Eye (tissue), 1 donor: ENCODE measurements at places on chromosomes 16 and 17.

- no peak for DNase-seq
Measured at GRCh38 chr17:55152236-55152635, 112.5 kb upstream of the HLF start.

GRCh38 chr16:69314534-69314933, 3.4 kb downstream of the VPS4A start:
- DNase-seq: no peak

- peak; percentile 88 for DNase-seq
Measured at GRCh38 chr16:31105677-31106213, 2.4 kb upstream of the BCKDK start.

DNA sequence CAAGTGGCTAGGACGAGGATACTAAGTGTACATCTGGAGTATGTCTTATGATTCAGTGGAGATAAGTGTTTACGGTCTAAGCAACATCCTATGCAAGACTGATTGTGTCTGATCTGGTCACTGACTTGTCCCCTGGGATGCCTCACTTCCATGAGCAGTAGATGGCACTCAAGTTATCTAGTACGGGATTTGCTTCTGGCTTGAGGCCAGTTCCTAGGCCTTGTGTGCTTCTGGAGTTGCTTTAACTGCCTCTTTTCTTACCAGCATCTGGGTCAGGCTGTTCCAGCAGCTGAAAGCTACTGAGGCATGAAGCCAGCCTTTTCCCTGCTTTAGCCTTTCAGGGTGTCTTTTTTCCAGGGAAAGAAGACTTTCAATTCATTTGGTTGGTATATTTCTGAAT, 23.0 kb downstream of the SUPT6H start:
- peak; percentile 42 for DNase-seq

GRCh38 chr17:2594722-2595599, 1.5 kb downstream of the PAFAH1B1 start:
- peak; percentile 68 for DNase-seq

- DNase-seq: no peak
Measured at GRCh38 chr17:42853597-42853967, 2.6 kb downstream of the AOC3 start.

DNA sequence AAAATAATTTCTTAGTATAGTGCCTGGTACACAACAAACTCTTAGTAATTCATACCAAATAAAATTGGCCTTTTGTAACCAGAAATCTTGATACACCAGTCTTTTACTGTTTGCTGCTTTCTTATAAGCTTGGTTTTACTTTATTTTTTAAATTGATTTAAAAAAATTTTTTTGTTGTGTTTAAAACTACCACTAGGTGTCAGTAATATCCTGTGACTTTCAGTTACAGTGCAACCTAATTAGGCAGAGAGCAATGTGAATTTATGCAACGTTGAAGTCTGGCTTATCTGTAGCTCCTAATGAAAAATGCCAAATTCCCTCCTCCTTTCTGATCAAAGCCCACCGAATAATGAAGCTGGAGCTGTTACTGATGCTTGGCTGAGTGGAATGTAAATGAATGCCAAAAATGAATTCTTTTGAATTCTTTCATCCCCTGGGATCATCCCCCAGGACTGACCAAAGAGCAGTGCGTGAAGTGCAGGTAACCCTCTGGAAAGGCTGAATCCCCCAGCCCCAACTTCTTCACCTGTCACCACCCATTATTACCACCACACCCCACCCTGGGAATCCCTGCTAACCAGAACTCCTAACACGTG, 3.8 kb downstream of the ERCC4 start:
- peak; percentile 79 for DNase-seq

DNA sequence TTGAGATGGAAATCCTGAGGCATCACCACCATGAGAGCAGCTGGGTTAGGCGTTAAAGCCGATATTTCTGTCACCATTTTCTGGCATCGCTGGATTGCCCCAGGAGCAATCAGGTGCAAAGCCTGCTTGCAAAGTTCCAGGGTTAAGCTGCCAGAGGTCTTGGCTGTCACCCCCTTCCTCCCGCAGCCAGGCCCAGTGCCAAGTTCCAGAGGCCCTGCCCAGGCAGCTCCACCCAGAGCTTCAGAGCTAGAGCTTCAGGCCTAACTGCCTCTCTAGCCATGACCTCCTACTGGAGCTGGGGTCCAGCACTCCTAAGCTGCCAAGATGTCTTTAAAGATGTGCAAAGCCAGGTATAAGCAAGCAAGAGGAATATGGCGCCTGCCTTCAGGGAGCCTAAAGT, 8.8 kb upstream of the TMEM238L start:
- no peak for DNase-seq

DNA sequence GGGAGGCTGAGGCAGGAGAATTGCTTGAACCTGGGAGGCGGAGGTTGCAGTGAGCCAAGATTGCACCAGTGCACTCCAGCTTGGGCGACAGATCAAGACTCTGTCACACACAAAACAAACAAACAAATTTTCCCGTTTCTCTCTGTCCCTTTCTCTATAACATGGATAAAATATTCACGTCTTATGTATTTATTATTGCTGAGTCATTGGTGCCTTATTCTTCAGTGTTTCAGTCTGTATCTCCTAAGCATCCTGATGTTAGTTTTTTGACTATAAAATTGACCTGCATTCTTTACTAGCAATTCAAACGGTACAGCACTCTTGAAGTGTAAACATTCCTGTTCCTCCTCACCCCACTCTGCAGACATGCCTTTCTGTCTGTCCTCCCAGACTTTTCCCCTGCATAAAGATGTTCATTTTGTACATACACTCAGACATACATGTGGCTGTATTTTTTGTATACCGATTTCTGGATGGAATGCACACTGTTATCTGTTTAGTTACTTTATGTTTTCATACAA, 16.4 kb downstream of the DHODH start:
- no peak for DNase-seq

- no peak for DNase-seq
Measured at GRCh38 chr16:55565086-55565485, 1.4 kb upstream of the CAPNS2 start.

- no peak for DNase-seq
Measured at GRCh38 chr16:17564856-17565255, 94.1 kb upstream of the XYLT1 start.

GRCh38 chr17:27504188-27504995, 48.1 kb downstream of the KSR1 start:
- no peak for DNase-seq

GRCh38 chr17:79017546-79018369, 6.2 kb upstream of the C1QTNF1 start:
- no peak for DNase-seq

DNA sequence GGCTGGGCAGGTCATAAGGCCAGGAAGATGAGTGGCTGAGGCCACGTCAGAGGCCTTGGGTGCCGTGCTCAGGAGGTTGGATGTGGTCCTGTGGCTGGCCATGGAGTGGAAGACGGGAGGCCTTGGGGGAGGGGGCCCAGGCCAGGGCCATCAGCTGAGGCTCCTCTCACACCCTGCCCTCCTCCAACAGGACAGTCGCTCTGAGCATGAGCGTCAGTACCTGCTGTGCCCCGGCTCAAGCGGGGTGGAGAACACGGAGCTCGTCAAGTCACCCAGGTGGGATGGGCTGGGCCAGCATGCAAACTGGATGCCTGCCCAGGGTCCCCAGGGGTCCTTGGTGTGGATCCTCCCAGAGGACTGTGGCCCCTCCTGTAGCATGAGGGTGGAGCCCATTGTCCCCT, 19.2 kb downstream of the POLR3E start:
- DNase-seq: no peak

GRCh38 chr16:84531671-84532111, 27.2 kb upstream of the MEAK7 start:
- peak; percentile 56 for DNase-seq

DNA sequence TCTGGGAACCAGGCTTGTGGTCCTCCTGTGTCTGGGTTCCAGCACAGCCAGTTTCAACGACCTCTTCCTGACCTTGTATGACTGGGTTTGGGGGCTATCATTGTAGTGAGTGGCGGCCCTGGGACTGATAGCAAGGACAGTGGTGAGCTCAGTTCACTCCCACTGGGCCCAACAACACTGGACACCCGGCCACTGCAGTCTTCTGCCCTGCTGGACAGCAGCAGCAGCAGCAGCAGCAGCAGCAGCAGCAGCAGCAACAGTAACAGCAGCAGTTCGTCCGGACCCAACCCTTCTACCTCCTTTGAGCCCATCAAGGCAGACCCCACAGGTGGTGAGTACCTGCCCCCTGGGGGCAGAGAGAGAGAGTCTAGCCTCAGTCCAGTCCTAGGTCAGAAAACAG, 3.3 kb upstream of the ELMO3 start:
- no peak for DNase-seq

DNA sequence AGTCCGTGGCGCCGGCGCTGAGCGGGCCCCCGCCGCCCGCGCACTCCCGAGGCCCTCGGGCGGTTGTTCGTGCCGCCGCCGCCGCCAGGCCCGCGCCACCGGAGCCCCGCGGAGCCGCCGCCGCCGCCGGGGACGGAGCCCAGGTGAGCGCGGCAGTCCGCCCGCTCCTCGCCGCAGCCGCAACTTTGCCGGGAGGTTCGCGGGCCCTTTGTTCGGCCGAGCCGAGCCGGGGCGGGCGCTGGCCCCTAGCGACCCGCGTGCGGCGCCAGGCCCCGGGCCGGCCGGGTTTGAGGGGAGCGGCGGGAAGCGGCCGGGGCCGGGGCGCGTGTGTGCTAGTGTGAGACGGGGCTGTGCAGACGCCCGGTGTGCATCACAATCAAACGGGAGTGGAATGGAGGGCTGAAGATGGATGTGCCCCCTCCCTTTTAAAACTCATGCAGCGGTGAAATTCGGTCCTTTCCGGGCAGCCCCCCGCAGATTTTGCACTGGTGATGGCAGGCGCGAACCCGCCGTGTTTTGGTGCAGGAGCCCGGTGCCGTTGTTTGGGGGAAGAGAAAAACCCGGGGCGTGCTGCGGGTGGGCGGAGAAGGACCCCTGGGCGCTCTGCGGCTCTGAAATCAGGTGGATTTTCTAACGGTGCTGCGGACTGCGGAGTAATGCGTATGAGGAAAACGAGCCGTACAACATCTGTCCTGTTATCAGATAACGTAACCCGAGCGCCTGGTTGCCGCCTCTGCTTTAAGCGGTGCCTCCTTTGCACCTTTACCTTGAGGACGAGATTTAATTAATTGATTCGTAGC, 823 bp downstream of the TNRC6C start:
- DNase-seq: peak; percentile 71

GRCh38 chr16:89337965-89338364, 120.5 kb downstream of the ZNF778 start:
- DNase-seq: no peak

GRCh38 chr17:63675607-63676546, 24.0 kb downstream of the LIMD2 start:
- DNase-seq: peak; percentile 15

DNA sequence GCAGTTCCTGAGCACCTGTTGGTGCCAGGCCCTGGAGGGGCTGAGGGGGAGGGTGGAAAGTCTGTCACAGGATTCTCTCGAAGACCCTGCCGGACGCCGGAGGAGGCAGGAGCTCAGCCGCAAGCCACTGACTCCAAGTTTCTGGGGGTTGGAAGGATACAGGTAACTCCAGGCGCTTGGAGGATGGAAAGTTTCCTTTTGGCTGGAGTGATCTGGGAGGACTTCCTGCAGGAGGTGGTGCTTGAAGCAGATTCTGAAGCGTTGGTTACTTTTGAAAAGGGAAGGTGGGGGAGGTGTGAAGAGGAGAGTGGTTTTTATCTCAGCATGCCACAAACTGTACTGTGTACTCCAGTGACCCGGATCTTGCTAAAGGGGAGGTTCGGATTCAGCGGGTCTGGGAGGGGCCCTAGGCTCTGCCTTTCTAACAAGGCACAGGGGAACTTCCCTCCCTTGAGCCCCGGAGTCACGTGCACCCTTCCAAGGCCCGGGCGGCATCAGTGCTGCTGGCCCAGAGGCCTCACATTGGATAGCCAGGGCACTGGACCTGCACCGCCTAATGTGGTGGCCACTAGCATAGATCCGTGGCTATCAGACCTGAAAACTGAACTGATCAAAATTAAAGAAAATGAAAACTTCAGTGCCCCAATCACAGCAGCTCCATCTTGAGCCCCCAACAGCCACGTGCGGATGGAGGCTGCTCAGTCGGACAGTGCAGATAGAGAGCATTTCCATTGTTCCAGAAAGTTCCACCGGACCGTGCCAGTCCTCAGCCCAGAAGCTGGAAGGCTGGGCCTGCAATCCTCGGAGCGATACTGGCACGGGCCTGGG, 42.2 kb upstream of the GSE1 start:
- no peak for DNase-seq

DNA sequence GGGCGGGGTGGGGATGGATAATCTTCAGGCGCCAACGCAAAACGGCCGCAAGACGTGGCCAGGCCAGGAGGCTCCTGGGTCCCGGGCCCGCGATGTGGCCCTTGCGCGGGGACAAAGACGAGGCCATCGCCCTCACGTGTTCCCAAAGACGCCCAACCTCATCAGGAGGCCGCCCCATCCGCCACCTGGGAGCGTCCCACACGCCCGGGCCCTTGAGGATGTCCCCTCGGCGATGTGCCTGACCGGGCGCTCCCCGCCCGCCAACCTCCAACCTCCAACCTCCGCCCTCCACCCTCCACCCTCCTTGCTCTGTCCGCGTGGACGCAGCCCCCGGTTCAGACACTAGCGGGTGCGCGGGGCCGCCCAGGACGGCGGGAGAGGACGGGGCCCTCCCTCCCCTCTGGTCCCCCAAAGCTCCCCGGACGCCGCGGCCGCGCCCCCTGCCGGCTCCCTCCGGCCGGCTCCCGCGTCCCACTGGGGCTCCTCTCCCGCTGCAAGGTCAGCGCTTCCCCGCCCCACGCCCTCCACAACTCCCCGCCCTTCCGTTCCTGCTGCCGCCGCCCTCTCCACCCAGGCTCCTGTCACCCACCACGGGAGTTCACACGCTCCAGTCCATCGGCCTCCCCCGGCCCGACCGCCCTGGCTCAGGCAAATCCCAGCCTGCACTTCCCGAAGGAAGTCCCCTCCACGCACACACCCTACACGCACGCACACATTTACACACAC, 250.8 kb upstream of the RPL38 start:
- DNase-seq: peak; percentile 83

DNA sequence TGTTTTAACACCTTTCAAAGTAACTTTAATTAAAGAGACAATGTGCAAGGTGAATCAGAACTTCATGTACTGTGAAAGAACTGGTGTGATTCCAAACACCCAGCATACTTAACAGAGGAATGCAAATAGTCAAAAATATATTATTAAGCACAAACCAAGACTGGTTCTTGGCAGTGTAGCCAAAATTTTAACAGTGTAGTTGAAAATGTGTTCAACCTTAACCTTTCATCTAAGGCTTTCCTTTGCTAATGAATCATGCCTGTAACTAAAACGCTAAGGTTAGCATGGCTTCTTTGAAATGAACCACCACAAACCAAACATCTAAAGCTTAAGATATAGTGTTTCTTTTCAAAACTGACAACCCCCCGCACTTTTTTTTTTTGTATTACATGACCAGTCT, 146.3 kb upstream of the AXIN2 start:
- no peak for DNase-seq

GRCh38 chr16:85136702-85137322, 24.5 kb upstream of the CIBAR2 start:
- peak; percentile 62 for DNase-seq

DNA sequence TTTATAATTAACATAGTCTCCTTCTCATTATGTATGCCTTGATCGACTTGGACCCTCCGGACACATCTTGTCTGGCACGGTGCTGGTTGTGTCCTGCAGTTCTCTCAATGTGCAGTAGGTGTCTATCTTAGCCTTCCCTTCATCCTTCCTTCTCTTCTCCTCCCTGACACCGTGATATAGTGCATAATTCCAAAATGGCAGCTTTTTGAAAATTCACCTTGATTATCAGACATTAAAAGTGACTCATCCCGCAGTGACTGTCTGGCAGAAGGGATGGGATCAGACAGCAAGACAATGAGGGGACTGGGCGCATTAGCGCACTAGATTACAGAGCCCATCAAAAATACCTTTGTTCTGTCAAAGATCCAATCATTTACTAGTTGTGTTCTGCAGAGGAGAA, 70.0 kb upstream of the PMFBP1 start:
- DNase-seq: peak; percentile 82

- DNase-seq: no peak
Measured at GRCh38 chr17:609232-609810, 105.3 kb downstream of the VPS53 start.
